Stimulated activated CD8-positive, alpha-beta memory T cell treated with anti-CD3 and anti-CD28 coated beads, Interleukin-7, amount 100 ng/mL, for 1 hour (primary cell): ENCODE measurements at places on chromosomes 1 and 21.

DNA sequence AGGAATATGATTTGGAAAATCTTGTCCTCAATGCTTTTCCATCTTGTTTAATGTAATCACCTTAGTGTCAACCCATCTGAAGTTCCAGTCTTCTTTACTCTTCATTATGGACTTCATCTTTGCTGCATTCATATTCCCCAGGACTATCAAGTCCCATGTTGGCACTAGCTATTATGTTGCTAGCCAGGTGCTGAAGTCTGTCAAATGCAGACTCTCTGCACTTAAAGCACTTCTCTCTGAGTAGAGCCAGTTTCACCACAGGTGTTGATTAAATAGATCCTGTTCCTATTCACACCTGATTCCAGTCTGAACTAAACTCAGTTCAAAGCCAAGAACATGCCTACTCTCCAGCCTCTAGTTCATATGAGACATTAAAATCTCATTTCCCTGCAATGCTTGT lies 75.0 kb upstream of the PKN2 start:
- DNase-seq, result no peak

DNA sequence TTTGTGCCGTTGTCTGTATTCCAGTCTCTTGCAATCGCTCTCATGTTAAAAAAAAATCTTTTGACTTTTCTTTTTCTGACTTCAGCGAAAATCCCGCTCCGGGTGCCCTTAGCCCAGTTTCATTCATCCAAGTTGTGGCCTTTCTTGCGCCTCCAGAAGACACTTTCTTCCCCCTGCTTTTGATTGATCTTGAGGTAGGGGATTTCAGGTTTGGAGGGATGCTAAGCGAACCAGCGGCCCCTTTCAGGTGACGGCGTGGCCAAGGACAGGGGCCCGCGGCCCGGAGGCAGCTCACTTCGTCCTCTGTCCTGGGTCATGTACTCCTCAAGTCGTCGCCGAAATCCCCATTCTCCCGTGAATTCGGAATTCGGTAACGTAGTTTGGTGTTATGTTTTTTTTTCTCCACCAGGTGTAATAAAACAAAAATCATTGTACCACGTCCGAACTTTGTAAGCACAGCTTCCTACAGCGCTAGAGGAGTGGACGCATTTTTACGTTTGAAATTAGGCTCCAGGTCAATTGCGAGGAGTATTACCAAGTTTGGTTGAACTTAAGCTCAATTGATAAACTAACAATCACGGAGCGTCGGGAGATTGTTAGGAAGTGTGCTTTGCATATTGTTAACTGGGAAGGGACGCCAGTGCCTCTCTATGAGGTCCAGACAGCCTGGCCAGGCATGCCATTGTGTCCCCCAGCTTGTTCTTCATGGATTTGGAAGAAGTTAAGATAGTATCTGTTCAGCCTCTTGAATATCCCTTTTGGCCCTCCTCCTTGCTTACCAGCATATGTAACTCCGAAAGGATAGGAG lies 1.1 kb downstream of the MRPS6 start:
- no peak for DNase-seq

- no peak for DNase-seq
Measured at GRCh38 chr1:17865912-17866739, 111.0 kb downstream of the ACTL8 start.

DNA sequence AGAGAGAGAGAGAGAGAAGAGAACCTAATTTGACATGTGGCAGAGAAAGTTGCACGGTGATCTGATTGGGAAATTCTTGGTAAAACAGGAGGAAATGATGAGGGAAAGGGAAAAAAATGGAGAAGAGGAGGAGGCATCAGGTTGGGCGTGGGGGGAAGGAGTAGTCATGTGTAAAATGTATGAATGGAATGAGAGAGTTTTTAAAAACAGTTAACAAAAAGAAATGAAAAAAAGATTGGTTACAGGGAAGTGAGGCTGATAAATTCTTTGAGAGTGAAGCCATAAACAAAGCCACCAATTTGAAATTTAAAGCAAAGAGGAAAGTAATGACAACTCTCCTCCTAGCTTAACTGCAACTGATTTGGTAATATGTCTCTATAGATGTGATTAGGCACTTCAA lies 409.2 kb downstream of the USH2A start:
- no peak for DNase-seq

- no peak for DNase-seq
Measured at GRCh38 chr1:173960625-173961024, 43.5 kb upstream of the SERPINC1 start.

- DNase-seq, result no peak
Measured at GRCh38 chr1:40064797-40065499, 24.4 kb downstream of the CAP1 start.
